Spinal cord (tissue), 10 donors: ENCODE measurements at places on chromosomes 3 and 15. TPM values are rescaled to one million over a fixed set of nuclear protein-coding genes. Genes with fewer than 3 reads are reported as not detected.

AADACL2 gene
- total RNA-seq = not detected

GRCh38 chr15:80459380-80459779, 55.2 kb downstream of the ARNT2 start:
- DNase-seq = no peak

- DNase-seq = no peak
Measured at GRCh38 chr3:158748237-158748828, 16.1 kb upstream of the RARRES1 start.

GRCh38 chr3:106349191-106349881, 480.5 kb upstream of the CBLB start:
- no peak for DNase-seq

DNA sequence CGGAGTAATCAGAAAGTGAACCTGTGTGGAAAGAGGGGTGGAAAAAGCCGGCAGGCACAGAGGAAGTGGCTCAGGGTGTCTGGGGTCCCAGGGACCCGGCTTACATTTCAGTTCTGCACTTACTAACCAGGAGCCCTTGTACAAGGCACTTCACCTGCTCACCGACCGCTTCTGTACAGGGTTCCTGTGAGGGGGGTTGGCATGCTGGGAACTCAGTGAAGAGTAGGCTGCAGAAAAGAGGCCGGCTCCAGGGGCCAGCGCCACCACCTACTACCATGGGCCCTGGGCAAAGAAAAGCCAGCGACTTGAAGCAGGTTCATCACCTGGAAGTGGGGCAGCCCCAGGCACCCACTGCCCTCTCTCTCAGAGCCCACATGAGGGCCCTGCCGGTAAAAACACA, 6.2 kb downstream of the STIMATE start:
- DNase-seq = no peak

P3H2 gene
- 7.5 TPM for total RNA-seq

BFSP2 gene
- total RNA-seq = 1.0 TPM

ACKR2 gene
- total RNA-seq = 1.3 TPM

DNA sequence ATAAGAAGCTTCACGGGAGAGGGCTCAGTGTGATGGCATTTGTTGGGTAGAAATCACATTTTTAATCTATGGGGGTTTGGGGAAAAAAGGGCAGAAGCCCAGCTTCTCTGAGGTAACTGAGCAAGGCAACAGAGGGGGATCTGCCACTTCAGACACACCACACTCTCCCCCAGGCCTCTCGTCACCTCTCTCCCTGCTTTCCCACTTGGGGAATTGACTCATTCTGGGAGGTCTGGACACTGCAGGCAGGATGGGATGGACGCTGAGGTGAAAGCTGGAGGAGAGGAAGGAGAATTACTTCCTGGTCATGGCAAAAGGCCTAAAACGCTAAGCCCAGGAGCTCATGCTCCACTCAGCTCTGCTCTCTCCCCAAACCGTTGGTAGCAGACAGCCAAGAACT, 33.2 kb downstream of the MYO5C start:
- DNase-seq = no peak

BNC1 gene
- total RNA-seq = 0.69 TPM

- DNase-seq = no peak
Measured at GRCh38 chr3:186169379-186169778, 60.5 kb upstream of the ETV5 start.

VGLL3 gene
- 7.8 TPM for total RNA-seq

DNA sequence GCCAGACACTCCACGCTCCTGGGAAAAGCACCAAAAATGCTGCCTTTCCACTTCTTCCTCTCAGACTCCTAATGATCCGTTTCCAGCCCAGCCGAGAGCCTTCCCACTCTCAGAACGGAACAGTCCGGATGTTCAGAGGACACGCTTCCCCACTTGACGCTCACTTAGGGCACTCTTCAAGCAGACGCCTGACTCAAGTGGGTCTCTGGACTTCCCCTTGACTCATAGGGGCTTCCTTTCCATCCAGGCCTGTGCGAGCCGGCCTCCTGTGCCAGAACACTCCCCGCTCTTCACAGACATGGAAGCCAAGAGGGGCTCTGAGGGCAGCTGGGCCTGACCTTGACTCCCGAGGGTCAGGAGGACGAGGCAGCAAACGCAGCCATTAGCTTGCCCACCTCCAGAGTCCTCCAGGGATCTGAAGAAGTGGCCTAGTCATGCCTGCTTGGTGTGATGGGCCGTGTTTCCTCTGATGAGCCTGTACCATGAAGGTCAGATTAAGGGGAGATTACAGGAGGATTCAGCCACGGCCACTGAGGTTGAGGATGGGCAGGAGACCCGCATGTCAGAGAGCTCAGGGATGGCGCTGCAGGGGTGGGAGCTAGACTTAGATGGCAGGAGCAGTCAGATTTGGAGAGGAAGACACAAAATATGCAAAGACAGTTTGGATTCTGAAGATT, 114.7 kb upstream of the TLE3 start:
- no peak for DNase-seq

TICRR gene
- total RNA-seq = 2.0 TPM

MCF2L2 gene
- total RNA-seq = 9.6 TPM
